ENCODE measurements at places on chromosomes 16 and 17.
A peak's percentile ranks its signal among the peaks of the same experiment; 100 is the strongest.

DNA sequence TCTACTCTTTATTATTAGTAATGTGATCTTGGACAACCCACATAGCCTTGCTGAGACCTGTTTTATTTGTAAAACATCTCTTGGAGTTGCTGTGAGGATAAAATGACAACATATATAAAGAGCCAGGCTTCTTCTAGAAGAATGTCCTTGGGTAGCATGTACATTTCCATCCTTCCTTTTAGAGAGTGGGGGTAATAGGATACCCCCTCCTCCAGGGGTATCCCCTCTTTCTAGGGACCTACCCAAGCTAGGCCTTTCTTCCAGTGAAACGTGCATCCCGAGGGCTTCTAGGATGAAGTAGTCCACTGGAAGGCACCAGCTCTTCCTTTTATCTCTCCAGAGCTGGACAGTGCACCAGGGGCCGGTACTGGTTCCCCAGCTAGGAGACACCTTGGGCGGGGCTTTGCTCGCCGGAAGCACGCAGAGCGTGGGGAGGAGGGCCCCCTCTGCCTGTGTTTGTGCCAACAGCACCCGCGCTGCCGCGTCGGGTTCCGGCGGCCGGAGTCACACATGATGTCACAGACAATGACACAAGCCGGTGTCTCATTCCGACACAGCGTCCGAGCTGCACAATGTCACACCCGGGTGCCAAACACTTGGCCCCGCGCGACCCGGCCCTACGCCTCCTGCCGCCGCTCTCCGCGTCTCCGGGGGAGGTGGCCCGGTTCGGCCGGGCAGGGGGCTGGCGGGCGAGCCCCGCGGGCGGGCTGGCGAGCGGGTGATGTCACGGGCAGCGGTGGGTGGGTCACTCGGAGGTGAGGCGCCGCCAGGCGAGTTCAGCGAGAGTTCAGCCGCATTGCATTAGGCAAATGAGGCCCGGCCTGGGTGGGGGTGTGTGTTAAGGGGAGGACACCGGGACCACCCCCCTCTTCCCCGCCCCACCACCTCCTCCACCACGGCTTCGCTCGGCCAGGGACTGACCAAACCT lies 23.4 kb downstream of the GJD3 start:
- peak; percentile 54 for DNase-seq

DNA sequence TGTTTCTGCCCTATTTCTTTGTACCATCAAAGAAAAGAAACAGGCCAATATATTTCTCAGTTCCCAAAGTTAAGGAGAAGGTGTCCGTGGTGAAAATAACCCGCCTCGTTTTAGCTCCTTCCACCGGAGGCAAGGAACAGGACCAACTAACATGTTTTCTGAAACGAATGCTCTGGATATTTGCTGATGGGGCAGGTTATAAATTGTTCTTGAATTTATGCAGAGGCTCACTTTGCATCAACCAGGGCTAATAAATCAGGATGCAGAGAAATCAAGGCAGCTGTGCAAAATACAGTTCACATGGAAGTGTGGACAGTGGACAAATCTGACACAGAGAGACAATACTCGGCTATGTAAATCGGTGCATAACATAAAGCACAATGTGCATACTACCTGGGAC lies 189.8 kb downstream of the GRIN2A start:
- no peak for DNase-seq

GRCh38 chr17:208429-208828 lies 27.0 kb upstream of the DOC2B start:
- no peak for DNase-seq

DNA sequence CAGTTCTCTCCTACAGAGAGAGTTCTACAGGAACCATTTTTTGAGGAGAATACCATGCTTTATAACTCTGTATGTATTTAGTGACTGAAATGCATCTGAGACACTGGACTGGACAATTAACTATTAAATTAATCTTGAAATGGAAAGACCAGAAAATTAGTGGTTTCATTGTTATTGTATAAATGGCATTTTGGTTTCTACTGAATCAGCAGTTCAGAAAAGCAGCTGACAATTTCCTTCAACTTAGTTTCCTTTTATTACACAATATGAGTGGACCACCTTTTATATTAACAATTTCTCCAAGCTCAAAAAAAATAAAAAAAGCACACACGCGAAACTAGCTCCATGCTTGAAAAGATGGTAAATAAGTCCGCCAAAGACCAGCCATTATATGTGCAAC lies 66.1 kb upstream of the SLC12A3 start:
- DNase-seq: no peak

DNA sequence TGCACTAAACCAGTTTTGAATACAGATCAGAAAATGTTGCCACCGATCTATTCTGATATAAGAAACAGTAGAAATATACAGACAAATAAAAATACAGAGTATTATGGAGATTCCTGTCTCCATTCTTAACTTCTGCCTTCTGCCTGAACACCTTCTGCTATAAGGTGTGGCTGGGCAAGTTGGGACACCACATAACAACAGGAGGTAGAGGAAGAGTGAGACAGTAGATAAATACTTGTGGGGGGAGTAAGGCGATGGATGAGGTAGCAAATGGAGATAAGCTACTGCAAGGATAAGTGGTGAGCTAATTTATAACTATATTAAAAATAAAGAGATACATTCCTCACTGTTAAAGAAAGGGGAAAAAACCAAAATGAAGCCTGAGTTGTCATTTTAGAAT lies 143.7 kb downstream of the CDH8 start:
- no peak for DNase-seq

DNA sequence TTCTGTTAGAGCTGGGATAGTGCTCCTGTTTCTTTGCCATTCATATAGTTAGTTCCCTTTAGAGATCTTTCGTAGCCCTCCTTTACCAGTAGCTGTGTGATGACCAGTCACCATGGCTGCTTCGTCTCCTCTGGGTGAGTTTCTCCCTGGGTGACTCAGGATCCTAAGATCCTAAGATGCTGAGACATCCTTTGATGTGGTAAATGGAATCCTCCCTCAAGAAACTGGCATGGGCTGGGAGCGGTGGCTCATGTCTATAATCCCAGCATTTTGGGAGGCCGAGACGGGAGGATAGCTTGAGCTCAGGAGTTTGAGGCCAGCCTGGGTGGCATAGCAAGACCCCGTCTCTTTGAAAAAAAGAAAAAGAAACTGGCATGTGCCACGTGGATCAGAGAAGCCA lies 5.9 kb downstream of the PHAF1 start:
- DNase-seq: no peak

DNA sequence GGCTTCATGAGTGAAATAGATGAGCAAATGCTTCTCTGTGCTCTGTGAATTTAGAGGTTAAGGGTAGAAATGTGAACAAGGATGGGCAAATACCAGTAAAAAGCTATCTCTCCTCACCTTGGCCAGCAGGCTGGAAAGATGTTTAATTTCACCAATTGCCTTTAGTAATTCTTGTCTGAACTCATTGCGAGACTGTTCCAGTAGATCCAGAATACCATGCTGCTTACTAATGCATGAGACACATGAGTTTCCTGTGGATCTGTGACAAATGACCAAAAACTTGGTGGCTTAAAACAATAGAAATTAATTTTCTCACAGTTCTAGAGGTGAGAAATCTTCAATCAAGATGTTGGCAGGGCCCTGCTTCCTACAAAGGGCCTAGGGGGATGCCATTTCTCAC lies 9.3 kb upstream of the ZNF624 start:
- DNase-seq: no peak

DNA sequence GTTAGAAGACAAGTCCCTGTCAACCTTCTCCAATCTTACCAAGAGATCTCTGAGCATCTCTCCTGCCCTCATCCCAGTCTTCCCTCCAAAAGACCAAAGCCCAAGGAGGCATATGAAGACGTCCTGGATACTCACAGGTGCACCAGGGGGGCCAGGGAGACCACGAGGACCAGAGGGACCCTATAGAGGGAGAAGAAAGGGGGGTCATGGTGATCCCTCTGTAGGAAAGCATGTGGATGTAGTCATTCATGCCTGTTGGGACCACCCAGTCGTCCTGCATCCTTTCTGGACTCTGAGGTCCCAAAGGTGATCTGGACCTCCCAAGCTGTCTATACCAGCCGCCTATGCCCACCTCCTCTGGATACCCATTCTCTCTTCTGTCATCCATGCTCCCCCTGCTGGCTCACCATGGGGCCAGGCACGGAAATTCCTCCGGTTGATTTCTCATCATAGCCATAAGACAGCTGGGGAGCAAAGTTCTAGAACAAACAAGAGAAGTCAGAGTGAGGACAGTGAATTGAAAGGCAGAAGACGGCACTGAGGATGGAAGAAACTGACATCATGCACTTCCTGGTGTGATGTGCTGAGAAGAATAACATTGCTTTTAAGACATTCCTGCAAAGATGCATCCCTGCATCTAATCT lies 3.3 kb downstream of the COL1A1 start:
- peak; percentile 3 for DNase-seq

Data from C1 segment of cervical spinal cord (tissue), 14 donors.